Endothelial cell of umbilical vein (primary cell): ENCODE measurements at places on chromosomes 5 and 9.
A peak's percentile ranks its signal among the peaks of the same experiment; 100 is the strongest.

GRCh38 chr5:122897283-122897602 lies 51.8 kb downstream of the SNX24 start:
- H3K36me3 ChIP-seq: no peaks in the 10 kb centered on the region
- H3K4me3 ChIP-seq: no peak overlapping the region
- no peaks in the 10 kb centered on the region for H3K27me3 ChIP-seq
- no peak overlapping the region for H3K27ac ChIP-seq
- no peaks in the 10 kb centered on the region for H3K4me1 ChIP-seq

- H3K27me3 ChIP-seq: no peaks in the 10 kb centered on the region
- H3K27ac ChIP-seq: peak overlapping the region; percentile 95
- H3K4me1 ChIP-seq: peaks cover 14% of the 10 kb centered on the region
- DNase-seq: no peak
- H3K4me3 ChIP-seq: no peak overlapping the region
Measured at GRCh38 chr5:172942556-172942955, 16.7 kb upstream of the RPL26L1 start.

- no peaks in the 10 kb centered on the region for H3K4me1 ChIP-seq
- H3K27me3 ChIP-seq: no peaks in the 10 kb centered on the region
- DNase-seq: no peak
- H3K36me3 ChIP-seq: no peaks in the 10 kb centered on the region
- H3K27ac ChIP-seq: no peak overlapping the region
- no peak overlapping the region for H3K4me3 ChIP-seq
Measured at GRCh38 chr9:16848179-16848578, 22.3 kb downstream of the BNC2 start.

GRCh38 chr9:111566234-111566633 lies 33.2 kb downstream of the PTGR1 start:
- H3K4me1 ChIP-seq: no peaks in the 10 kb centered on the region
- H3K36me3 ChIP-seq: peaks cover 23% of the 10 kb centered on the region
- H3K27me3 ChIP-seq: no peaks in the 10 kb centered on the region
- no peak overlapping the region for H3K4me3 ChIP-seq

GRCh38 chr9:136190237-136190601 lies 14.7 kb downstream of the LHX3 start:
- no peak overlapping the region for H3K27ac ChIP-seq
- DNase-seq: no peak
- no peaks in the 10 kb centered on the region for H3K36me3 ChIP-seq
- no peak overlapping the region for H3K4me3 ChIP-seq
- no peaks in the 10 kb centered on the region for H3K4me1 ChIP-seq

GRCh38 chr5:101877451-101877850 lies 418.6 kb downstream of the SLCO4C1 start:
- no peaks in the 10 kb centered on the region for H3K27me3 ChIP-seq
- no peaks in the 10 kb centered on the region for H3K36me3 ChIP-seq
- no peak for DNase-seq
- no peak overlapping the region for H3K27ac ChIP-seq

- H3K27me3 ChIP-seq: peaks cover 8% of the 10 kb centered on the region
- H3K36me3 ChIP-seq: no peaks in the 10 kb centered on the region
- H3K4me1 ChIP-seq: no peaks in the 10 kb centered on the region
- H3K4me3 ChIP-seq: no peak overlapping the region
- H3K27ac ChIP-seq: no peak overlapping the region
Measured at GRCh38 chr9:93376411-93376810, 75.1 kb upstream of the FAM120A start.

GRCh38 chr9:114655689-114656088 lies 1.9 kb downstream of the TEX53 start:
- peaks cover 1% of the 10 kb centered on the region for H3K27me3 ChIP-seq
- H3K27ac ChIP-seq: no peak overlapping the region
- H3K4me1 ChIP-seq: no peaks in the 10 kb centered on the region

- no peak overlapping the region for H3K4me3 ChIP-seq
- no peak for DNase-seq
- no peak overlapping the region for H3K27ac ChIP-seq
Measured at GRCh38 chr5:122880749-122881148, 35.3 kb downstream of the SNX24 start.

DNA sequence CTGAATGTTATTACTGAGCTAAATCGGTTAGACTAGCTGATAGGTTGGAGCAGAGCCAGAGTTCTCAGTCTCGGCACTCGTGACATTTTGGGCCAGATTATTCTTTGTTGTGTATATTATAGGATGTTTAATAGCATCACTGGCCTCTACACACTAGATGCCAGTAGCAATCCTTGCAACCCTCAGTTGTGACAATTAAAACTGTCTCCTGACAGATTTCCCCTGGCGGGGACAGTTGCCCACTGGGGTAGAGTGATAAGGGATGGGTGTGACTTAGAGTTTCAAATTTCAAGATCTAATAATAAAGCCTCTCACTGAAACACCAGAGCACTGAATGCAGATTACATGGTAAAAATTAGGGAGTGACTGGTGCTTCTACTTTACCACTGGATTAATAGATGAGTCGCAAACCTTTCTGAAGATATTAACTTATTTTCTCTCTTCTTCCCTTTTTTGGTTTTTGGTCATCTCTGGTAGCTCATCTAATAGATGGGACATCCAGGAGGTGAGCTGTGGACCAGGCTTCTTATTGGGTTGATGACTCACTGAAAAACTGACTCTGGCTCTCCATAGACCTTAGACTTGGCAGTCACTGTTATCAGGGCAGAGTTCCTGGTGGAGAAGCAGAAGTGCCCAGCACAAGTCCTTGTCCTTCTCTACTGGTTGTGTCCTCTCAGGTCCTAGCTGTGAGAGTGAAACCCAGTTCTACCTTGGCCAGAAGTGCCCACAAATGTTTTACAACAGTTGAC lies 150.3 kb downstream of the UNC13B start:
- H3K4me3 ChIP-seq: no peak overlapping the region
- H3K36me3 ChIP-seq: peaks cover 6% of the 10 kb centered on the region
- H3K27me3 ChIP-seq: no peaks in the 10 kb centered on the region

DNA sequence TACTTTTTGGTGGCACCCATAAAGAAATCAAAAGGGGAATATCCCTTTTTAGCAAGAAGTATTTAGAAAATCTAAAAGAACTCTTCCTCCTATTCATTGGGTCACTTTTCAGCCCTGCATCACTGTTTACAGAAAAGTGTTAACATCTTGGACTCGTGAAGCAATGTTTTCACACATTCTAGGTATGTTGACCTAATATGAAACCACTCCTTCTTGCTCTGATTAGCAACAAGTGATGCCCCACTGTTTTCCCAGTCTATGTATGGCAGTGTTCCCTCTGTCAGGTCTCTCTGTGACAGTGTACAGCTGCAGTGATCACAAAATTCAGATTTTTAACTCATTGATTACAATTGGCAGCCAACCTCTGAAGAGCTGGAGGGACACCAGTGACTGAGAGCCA lies 148.2 kb upstream of the SLC12A2 start:
- H3K36me3 ChIP-seq: no peaks in the 10 kb centered on the region
- H3K4me1 ChIP-seq: peaks cover 5% of the 10 kb centered on the region
- H3K27ac ChIP-seq: no peak overlapping the region
- DNase-seq: no peak
- H3K27me3 ChIP-seq: no peaks in the 10 kb centered on the region

DNA sequence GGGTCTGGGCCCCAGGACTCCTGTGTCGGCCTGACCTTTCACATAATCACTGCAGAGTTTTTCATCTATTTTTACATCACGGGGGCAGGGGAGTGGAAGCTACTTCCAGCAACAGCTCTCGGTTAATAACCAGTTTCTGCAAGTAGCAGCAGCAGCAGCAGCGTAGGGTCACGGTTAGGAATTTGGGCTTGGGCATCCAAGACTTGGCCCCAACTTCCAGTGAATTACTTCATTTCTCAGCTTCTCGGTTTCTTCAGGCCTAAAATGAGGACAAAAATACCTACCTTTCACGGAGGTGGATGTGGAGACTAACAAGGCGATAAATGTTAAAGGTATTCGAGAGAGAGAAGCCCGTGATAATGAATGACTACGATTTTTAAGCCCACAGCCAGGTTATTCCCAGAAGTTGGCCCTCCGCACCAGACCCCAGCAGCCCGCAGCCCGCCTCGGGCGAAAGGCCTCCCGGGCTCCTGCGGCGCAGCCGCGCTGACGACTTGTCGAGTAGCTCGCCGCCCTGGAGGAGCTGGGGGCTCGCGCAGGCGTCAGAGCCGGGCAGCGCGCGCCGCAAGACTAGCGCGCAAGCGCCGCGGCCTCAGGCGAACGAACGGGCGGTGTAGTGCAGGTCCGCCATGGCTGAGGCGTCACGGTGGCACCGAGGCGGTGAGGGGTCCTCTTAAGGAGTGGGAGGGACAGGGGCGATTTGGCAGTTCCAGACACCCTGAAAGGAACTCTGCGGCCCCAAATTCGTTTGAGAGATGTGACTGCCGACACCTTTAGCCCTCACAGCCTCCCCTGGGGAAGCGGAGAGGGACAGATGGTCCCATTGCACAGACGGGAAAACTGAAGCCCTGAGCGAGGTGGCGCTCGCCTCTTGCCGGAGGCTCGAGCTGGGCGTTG lies at the start of gene PKD2L2:
Gene PKD2L2 (plus strand): TSS at position 595 of the 897 bp plus-strand sequence. CDS start 35 bp downstream, at position 630.
- peak; percentile 82 for DNase-seq
- H3K27ac ChIP-seq: peak within 1 kb of the TSS; percentile 9
- H3K4me1 ChIP-seq: peaks cover 13% of the 10 kb centered on the region

GRCh38 chr9:114137831-114138230 lies 17.5 kb upstream of the COL27A1 start:
- no peaks in the 10 kb centered on the region for H3K4me1 ChIP-seq
- H3K27me3 ChIP-seq: peaks cover 28% of the 10 kb centered on the region
- no peak overlapping the region for H3K27ac ChIP-seq
- H3K36me3 ChIP-seq: no peaks in the 10 kb centered on the region
- DNase-seq: no peak

- H3K36me3 ChIP-seq: no peaks in the 10 kb centered on the region
- no peak overlapping the region for H3K27ac ChIP-seq
- H3K4me1 ChIP-seq: peaks cover 11% of the 10 kb centered on the region
- H3K4me3 ChIP-seq: peak overlapping the region; percentile 37
- DNase-seq: peak; percentile 36
Measured at GRCh38 chr5:119356612-119357188, 881 bp downstream of the TNFAIP8 start.

DNA sequence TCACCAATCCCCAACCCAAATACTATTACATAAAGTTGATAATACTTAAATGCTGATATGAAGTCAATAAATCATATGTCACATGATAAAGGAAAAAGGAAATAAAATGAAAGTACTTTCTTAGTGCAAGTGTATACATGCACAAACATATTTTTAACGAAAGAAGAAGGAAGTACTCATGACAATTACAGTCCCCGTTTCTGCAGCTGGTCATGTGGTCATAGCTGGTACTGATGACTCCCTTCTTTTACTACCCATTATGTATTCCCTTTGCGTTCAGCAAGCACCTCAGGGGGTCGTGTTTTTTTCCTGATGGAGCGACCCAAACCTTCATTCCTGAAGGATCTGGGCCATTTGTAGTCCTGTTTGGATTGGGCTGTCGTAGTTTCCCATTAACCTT lies 27.3 kb downstream of the CENPP start:
- no peaks in the 10 kb centered on the region for H3K36me3 ChIP-seq
- no peaks in the 10 kb centered on the region for H3K27me3 ChIP-seq
- H3K27ac ChIP-seq: no peak overlapping the region

- no peak overlapping the region for H3K27ac ChIP-seq
- H3K36me3 ChIP-seq: no peaks in the 10 kb centered on the region
- no peak overlapping the region for H3K4me3 ChIP-seq
- DNase-seq: no peak
- H3K27me3 ChIP-seq: peaks cover 3% of the 10 kb centered on the region
- H3K4me1 ChIP-seq: peaks cover 14% of the 10 kb centered on the region
Measured at GRCh38 chr5:157607371-157608161, 32.0 kb upstream of the ADAM19 start.

DNA sequence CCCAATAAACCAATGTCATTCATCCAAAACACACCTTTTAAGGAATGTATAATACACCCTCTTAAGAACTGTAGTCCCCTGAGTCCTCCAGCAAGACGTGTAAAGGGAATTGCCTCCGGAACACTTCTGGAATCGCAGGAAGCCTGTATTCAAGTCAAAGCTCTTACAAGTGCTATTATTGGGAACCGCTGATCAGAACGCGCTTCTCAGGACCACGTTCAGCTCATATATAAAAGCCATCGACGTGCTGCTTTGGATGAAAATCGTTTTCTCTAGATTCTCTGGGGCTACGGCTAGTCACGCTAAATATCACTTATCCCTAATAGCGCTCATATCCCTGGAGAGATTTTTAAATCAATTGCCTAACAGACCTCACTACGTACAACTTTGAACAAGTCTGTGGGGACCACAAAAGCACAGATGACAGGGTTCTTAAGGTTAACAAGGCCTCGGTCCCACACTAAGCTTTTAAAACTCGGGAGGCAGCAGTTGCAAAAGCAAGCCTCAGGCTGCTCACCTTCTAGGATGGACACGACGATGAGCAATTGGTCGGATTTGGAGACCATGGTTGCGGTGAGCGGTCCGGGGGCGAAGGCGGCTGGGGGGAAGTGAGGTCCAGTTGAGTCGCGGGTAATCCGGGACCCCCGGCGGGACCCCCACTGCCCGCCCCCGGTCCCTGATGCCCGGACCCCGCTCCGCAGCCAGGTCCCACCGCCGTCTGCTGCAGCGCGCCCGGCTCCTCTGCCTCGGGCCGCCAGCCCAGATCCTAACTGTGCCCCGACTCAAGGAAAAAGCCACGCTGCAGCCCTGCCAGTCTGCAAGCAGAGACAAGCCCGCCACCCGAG lies 548 bp downstream of the CEP120 start:
- peak; percentile 64 for DNase-seq
- no peaks in the 10 kb centered on the region for H3K36me3 ChIP-seq
- H3K4me3 ChIP-seq: peak overlapping the region; percentile 81
- peaks cover 11% of the 10 kb centered on the region for H3K4me1 ChIP-seq

GRCh38 chr5:143742951-143743350 lies 69.0 kb upstream of the HMHB1 start:
- no peak for DNase-seq
- H3K4me3 ChIP-seq: no peak overlapping the region
- no peak overlapping the region for H3K27ac ChIP-seq
- no peaks in the 10 kb centered on the region for H3K4me1 ChIP-seq
- no peaks in the 10 kb centered on the region for H3K36me3 ChIP-seq

- DNase-seq: no peak
- H3K27me3 ChIP-seq: no peaks in the 10 kb centered on the region
- no peak overlapping the region for H3K4me3 ChIP-seq
- no peak overlapping the region for H3K27ac ChIP-seq
Measured at GRCh38 chr5:169744336-169744735, 107.3 kb downstream of the DOCK2 start.

DNA sequence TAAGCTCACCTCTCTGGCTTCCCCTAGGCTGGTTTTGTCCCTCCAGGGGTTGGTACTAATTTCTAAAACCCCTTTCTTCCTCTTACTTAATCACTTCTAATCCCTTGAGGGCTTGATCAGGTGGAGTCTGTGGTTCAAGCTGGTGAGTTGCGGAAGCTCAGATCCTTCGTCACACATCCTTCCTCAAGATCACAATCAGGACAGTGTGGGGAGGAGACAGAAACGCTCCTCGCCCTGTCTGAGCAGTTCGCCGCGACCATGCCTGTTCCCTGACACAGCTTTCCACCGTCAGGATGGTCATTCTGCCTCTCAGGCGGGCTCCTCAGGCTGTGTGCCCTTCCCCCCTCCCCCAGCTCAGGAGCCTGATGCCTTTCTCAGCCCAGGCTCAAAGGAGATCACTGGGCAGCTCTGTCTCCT lies 24.3 kb downstream of the CPLX2 start:
- DNase-seq: no peak
- H3K4me1 ChIP-seq: no peaks in the 10 kb centered on the region
- H3K27me3 ChIP-seq: no peaks in the 10 kb centered on the region
- no peak overlapping the region for H3K27ac ChIP-seq

GRCh38 chr5:113451797-113452196 lies 17.0 kb upstream of the TSSK1B start:
- no peaks in the 10 kb centered on the region for H3K36me3 ChIP-seq
- no peaks in the 10 kb centered on the region for H3K4me1 ChIP-seq
- peaks cover 9% of the 10 kb centered on the region for H3K27me3 ChIP-seq

GRCh38 chr5:82205005-82205404 lies 73.1 kb downstream of the RPS23 start:
- H3K4me1 ChIP-seq: no peaks in the 10 kb centered on the region
- H3K27ac ChIP-seq: no peak overlapping the region
- H3K27me3 ChIP-seq: no peaks in the 10 kb centered on the region
- H3K36me3 ChIP-seq: no peaks in the 10 kb centered on the region
- DNase-seq: no peak
